ENCODE measurements at places on chromosomes 11 and 22.

- DNase-seq = no peak
These were observed 66.5 kb upstream of the POU2AF1 start for GRCh38 chr11:111445586-111445985.

DNA sequence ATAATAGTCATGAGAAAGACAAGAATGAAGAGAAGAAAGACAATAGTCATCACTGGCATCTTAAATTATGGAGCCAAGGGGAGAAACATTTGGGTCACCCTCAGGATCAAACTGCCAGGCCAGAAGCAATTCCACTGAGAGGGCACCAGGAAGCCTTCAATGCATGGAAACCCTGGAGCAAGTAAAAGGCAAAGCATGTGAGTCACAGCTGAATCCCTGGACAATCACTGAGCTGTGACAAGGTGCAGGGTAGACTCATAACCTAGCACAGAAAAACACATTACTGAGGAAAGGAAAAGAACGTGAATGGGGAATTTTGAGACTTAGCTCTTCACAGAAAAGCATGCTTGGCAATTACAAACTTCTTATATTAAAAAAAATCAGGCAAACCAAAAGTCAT, 1.6 kb downstream of the KCNJ1 start:
- no peak for DNase-seq

DNA sequence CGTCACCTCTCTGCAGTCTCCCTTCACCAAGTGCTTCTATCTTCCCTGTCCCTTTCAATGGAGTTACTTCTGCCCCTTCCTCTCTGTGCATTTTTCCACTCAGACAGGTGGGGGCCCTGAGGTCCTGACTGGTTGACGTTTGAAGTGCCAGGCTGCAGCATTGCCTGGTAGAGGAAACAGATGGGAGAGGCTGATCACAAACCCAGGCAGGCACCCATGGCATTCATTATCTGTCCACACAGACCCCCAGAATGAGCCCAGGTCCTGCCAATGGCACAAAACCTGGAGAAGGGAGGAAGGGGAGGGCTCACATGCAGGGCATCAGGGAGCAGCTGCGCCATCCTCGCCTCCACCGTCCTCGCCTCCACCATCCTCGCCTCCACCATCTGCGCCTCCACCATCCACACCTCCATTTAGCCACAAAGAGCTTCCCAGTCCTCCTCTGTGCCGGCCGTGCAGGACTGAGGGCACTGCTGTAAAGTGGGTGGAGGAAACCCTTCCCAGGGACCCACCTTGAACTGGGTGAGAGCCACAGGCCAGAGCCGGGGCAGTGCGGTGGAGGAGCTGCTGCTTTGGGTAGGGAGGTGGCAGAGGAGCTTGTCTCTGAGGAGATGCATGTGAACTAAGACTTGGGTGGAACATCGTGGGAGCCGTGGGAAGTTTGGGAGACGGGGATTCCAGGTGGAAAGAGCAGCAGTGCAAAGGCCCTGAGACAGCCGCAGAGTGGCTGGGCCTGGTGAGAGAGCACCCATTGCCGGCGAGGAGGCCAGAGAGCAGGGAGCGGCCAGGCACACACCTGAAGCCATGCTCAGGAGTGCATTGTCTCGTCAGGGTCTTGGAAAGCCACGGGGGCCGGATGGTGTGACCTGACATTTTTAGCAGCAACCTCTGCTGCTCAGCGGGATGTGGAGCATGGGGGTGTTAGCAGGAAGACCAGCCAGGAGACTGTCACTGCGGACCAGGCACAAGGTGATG, 145.1 kb downstream of the TBC1D22A start:
- DNase-seq = no peak

GRCh38 chr11:100929377-100929776, 200.2 kb downstream of the PGR start:
- no peak for DNase-seq

- DNase-seq = no peak
These were observed 17.6 kb upstream of the NCR3LG1 start for GRCh38 chr11:17333799-17334586.

DNA sequence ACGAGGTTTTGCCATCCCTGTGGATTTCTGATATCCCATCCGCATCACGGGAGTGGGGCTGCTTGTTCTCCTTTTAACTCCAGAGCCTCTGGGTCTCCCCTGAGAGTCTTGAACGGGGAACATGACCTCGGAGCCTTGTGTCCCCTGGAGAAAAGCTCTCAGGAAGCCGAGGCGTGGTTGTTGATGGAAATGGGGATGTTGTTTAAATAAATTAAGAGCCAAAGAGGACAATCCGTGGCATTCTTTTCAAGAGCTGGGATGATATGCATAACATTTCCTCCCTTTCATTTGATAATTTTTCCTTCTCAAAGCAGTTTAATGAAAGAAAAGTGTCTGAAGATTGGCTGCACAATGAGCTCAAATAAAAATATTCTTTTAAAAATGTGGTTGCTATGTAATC, 14.2 kb downstream of the TSPAN18 start:
- no peak for DNase-seq

- DNase-seq = no peak
These were observed 15.9 kb downstream of the ADAMTS15 start for GRCh38 chr11:130464291-130464812.

Data from amygdala (tissue), 56 donors.